ENCODE measurements at places on chromosomes 11 and 22.

- no peak for DNase-seq
Observed at GRCh38 chr11:19536131-19536530, 176.5 kb upstream of the NAV2 start.

DNA sequence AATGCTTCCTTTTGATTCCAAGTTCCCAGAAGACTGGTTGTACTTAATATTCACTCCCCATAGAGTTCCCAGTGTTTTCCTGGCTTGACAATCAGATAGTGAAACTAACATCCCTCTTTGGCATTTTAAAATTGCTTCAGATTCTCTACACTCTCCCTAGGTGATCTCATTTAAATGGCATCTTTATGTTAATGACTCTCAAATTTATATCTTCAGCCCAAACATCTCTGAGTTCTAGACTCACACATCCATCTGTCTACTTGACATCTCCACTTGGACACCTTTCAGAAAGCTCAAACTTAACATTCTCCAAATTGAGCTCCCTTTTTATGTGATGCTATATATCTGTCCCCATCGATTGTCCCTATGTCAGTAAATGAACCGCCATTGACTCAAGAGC is 232.0 kb downstream of the NTM start:
- no peak for DNase-seq

DNA sequence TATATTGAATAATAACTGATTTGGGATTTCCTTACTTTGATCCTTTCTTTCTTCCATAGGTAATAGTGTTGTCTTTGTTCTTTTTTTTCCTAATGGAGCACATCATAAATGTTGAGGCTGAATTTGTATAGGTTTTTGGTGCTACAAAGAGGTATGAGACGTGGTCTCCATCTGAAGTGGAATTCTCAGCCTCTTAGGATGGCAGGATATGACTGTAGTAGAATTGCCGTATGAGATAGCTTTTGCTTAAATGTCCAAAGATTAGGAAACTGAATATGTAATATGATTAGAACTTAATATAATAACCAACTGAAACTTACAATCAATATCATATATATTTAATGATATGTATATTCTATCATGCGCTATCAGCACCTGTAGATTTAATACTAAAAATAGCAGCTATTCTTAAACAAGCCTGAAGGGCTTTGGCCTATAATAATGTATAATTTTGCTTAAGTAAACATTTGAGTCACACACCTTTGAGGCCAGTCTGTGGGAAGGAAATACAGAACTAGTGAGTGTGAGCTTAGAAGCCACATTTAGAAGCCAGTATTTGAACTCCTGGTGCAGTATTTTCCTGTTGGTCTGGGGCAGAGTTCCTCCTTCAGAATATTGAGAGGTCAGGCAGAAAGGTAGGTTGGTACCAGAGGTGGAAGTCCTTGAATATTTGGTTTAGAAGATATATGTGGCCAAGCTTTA is 62.6 kb downstream of the SWAP70 start:
- no peak for DNase-seq

DNA sequence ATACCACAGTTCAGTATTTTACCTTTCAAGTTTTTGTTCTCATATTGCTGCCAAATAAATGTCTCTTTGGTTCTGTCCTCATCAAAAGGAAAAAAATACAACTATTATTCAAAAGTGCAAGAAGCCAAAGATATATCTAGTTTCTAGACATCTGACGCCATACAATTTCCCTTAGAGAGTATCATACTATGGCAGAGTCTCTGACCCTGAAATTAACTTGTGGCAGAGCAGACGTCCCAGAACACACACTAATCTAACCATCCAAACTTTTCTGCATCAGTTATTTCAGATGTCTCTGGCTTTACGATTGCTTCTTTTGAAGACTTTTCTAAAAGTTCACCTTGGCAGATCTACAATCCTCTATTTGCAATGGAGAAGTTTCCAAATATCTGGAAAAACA is 2.7 kb downstream of the OR51T1 start:
- DNase-seq = no peak

GRCh38 chr22:21866833-21867527 is 465 bp downstream of the MAPK1 start:
- no peak for DNase-seq

DNA sequence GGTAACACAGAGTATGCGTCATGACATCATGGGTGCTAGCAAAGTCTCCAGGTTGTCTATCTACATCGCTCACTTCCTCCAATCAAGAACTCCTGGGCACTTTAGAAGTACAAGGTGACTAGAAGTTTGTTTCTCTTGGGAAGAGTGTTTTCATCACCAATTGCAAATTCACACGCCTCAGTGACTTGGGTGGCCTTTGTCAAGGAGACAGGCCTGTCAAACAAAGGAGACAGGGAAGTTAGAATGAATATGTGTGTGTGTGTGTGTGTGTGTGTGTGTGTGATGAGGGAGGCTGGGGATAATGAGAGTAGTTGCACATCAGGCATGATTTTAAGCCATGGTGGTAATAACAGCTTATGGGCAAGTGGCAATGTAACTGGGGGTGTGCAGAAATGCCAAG is 953.2 kb downstream of the OPCML start:
- DNase-seq = no peak

DNA sequence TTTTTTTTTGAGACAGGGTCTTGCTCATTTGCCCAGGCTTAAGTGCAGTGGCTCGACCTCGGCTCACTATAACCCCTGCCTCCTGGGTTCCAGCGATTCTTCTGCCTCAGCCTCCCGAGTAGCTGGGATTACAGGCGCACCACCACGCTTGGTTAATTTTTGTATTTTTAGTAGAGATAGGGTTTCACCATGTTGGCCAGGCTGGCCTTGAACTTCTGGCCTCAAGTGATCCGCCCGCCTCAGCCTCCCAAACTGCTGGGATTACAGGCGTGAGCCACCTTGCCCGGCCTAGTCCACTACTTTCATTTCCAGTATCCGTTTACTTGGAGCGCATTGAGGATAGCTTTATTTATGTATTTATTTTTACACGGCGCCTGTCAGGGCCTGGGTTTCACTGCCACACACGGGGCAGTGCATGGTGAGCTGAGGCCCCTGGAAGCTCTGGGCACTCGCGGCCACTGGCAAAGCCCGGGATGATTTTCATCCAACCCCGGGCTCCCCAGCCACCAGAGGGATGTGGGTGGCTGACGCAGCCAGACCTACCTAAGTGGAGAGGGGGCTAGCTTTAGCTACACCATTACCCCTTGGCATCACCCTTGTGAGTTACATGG is 6.1 kb upstream of the MCAM start:
- no peak for DNase-seq

DNA sequence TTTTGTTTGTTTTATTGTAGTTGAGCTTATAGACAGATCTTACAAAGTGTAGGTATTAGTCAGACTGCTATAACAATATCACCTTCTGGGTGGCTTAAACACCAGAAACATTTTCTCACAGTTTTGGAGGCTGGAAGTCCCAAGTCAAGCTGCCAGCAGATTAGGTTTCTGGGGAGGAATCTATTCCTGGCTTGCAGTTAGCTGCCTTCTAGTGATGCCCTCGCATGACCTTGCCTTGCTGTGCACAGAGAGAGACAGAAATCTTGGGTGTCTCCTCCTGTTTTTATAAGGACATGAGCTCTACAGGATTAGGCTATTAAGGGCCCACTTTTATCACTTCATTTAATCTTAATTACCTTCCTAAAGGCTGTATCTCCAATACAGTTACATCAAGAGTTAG is 1635.2 kb downstream of the FAM181B start:
- DNase-seq = no peak

GRCh38 chr11:11414996-11415395 is 61.9 kb upstream of the CSNK2A3 start:
- no peak for DNase-seq

GRCh38 chr11:134152696-134153095 is 71.1 kb downstream of the NCAPD3 start:
- no peak for DNase-seq

DNA sequence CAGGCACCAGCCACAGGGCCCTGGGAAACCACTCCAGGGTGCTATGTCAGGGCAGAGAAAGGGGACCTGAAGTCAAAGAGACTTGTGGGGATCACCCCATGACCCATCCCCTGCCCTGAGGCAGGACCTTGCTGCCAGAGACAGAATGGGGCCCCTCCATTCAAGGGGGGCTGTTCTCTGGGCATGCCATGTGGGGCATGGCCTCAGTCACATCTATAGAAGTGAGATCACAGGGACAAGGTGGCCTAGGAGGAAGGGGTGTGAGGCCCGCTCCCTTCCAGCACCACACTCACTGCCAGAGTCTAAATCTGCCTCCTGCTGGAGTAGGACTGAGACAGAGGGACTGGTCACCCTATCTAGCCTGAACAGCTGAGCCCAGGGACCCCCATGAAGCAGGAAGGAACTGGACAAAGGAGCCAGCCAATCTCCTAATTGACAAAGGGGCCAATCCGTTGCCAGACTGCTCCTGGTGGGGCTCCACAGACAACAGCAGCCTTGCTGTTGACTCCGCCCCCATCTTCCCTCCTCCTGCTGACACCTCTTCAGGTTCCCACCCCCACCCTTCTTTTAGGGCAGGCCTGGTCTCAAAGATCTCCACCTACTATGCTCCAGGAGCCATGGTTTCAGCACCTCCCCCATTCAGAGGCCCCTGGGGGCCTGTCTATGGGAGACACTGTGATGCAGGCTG is 26.0 kb downstream of the NEAT1 start:
- peak; percentile 72 for DNase-seq

DNA sequence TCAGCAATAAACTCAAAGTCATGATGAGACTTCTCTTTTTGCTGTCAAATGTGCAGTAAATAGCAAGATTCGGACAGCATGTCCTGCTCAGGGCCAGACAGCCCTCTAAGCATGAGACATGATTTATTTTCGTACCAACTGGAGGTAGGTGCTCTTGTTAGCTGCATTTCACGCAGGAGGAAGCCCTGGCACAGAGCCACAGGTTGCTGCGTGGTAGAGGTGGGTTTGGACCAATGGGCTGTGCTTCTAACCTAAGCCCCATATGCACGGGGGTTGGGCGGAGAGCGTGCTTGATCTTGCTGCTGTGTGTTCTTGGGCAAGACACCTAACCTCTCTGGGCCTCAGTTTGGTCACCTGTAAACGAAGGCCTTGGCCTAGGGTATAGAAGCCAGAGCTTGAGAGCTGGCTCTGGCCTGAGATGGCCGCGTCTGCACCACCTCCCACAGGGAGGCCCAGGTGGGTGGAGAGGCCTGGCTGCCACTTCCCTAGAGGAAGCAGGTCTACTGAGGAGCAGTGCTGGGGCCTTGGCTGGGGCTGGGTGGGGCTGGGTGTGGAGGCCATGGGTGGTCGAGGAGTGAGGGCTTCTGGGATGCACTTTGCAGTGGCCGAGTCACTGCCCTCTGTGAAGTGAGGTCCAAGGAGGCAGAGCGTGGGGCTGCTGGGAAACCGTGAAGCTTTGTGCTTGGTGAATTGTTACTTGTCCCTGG is 38.5 kb upstream of the GRAMD4 start:
- DNase-seq = no peak

DNA sequence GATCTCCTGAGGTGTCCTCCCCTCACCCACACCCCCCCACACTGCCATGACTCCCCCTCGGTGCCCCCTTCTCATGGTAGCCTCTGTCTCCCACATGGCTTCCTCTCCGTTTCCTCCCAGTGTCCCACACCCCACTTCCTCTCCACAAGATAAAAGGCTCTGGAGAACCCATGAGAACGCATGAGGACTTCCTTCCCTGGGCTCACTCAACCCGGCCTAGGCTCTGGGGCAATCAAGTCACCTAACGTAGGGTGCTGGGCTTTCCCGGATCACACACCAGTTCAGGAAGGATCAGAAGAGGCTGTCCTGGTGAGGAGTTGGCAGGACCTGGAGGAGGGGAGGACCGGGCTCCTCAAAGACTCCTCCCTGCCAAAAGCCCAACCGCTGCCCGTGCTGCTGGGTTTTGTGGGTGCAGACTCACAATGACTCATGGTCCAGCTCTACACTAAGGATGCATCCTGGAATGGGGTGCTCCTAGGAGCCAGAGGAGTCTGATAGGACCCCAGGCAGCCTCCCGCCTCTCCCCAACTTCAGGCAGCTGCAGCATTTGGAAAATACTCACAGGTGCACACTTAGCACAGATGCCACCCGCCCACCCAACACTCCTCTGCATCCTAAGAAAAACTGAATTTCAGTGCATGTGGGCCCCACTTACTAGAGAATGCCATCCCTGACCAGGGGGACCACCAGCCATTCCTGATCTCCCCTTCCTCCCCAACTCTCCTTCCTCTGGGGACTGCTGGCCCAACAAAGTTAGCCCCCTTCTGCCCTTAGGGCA is 21.0 kb downstream of the SLC22A12 start:
- DNase-seq = no peak

GRCh38 chr11:90805172-90805571 is 582.3 kb upstream of the CHORDC1 start:
- DNase-seq = no peak

GRCh38 chr11:46850829-46851380 is 4.8 kb upstream of the CKAP5 start:
- no peak for DNase-seq

DNA sequence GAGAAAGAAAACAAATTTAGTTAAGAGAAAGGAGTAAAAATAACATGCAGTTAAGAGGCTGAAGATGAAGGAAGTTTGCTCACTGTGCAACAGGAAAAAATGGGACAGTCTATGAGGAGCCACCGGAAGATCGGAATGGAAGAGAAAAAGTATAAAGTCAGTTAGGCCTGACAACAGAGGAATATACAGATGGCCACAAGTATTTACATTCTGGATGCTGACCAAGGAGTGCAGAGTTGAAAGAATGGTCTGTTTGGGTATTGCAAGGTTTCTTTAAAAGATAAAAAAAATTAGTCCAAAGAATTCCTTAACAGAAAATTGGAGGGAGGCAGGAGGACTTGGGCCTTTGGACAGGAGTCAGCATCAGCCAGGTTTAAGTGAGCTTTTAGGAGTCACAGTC is 37.5 kb downstream of the RBFOX2 start:
- DNase-seq = no peak

All from ascending aorta (tissue), 2 donors.